Left lobe of liver (tissue), 2 donors: ENCODE measurements at places on chromosomes 3 and 15. TPM values are rescaled to one million over a fixed set of nuclear protein-coding genes. Genes with fewer than 3 reads are reported as not detected.

PLEKHO2 gene
- total RNA-seq = 4.3 TPM

ABHD17C gene
- 3.7 TPM for total RNA-seq

SGO1 gene
- 0.63 TPM for total RNA-seq

PLA2G4D gene
- total RNA-seq = not detected

ZMYND10 gene
- 1.7 TPM for total RNA-seq

ZNF385D gene
- 2.1 TPM for total RNA-seq

BHLHE40 gene
- 26.4 TPM for total RNA-seq

PARP6 gene
- 20.1 TPM for total RNA-seq

DNA sequence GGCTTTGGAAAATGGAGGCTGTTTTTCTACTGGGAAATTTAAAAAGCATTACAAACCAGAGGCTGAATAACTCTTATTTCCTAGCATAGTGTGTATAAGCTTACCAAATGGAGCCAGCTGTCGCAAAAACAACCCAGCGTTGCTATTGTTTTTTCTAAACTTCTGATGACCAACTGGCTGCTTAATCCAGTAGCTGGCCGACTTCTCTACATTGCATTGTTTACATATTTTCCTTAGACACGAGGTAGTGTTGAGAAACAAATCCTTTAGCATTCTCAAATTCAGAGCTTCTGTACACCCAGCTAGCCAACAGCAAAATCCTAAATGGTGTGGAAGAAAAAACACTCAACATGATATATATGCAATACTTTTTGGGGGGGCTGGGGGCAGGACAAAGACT is 161.0 kb upstream of the ADAMTS9 start:
- no peak for DNase-seq

DNA sequence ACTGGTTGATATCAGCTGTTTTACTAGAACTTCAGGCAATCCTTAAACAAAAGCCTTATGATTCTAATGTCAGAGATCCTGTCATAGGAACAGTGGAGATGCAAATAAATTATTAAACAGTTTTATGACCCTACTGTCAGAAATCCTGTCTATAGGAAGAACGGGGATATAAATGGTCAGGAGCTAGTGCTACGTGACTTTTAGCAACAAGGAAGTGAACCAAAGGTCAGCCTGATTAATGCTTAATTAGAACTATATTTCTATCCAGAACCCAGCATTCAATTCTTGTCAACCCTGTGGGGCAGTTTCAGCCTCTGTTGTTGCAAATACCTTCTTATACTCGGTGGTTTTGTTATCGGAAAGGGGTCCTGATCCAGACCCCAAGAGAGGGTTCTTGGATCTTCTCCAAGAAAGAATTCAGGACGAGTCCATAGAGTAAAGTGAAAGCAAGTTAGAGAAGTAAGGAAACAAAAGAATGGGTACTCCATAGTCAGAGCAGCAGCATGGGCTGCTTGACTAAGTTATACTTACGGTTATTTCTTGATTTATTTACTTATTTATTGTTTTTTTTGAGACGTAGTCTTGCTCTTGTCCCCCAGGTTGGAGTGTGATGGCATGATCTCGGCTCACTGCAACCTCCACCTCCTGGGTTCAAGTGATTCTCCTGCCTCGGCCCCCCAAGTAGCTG is 59.9 kb upstream of the RNU6-1 start:
- no peak for DNase-seq

- no peak for DNase-seq
These were observed 14.5 kb upstream of the ISLR start for GRCh38 chr15:74158855-74159650.

- DNase-seq = no peak
These were observed 1.3 kb downstream of the STAG1 start for GRCh38 chr3:136750897-136751315.

DNA sequence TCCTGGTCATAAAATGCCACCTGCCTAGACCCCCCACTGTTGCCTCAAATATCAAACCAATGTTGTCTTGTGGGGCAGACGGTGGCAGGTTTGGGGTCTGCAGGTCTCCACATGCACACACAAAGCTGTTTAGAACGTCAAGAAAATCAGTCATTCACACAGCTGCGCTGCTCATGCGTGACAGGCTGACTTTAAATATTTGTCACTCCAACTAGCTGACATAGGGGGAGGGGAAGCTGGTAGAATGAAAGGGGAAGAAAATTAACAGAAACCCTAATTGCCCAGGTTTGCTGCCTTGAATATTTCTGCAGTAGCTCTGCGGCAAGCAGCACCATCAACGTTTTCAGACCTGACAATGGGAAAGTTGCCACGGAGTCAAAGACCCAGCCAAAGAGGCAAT is 201.8 kb downstream of the ABHD5 start:
- no peak for DNase-seq

- DNase-seq = no peak
These were observed 105.7 kb downstream of the IGF1R start for GRCh38 chr15:98753726-98754656.

DNA sequence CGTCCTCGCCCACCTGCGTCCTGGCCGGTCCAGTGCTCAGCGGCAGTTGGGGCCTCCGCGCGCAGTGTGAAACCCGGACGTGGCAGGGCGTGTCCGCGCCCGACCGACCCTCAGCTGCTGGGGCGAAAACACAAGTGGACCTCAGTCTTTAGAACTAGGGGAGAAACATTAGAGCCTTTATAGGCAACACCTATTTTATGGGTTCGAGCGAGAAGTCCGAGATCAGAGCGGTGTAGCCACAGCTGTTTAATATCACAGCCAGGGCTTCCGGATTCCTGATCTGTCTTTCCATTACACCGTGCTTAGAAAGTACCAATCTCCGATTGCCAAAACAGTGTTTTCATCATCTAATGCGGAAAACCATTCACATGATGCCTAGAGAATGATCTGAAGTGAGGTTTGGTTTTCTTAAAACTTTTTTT is 506 bp downstream of the RAD51 start:
- DNase-seq = no peak

GRCh38 chr3:134463676-134464063 is 22.1 kb downstream of the ANAPC13 start:
- DNase-seq = no peak

DNA sequence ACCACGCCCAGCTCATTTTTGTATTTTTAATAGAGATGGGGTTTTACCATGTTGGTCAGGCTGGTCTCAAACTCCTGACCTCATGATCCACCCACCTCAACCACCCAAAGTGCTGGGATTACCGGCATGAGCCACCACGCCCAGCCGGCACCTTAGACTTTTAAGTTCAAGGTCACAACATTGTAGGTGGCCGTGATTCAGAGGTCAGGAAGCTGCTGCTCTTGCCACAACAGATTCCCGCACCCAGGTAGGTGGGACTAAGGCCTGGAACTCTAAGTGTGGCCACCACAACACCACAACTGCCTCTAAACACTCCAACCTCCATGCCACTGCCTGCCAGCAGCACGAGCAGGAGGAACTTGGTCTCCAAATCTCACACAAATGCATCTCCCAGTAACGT is 196.8 kb downstream of the STT3B start:
- no peak for DNase-seq

DNA sequence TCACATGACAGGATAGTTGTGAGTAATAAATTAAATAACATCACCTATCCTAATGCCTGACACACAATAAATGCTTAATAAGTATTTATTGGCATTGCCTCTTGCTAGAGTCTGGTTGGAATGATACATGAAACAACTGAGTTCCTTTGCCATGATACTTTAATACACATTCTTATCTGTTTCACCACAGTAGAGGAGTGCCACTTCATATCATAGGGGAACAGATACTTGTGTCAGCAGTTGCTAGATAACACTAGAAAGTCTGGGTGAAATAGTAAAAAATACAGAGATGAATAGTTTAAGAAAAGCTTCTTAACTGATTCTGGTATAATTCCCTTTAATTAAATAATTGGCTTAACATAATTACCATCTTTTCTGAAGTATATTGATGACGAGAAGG is 380.0 kb upstream of the GOLIM4 start:
- no peak for DNase-seq

- DNase-seq = no peak
These were observed 49.5 kb upstream of the HACD2 start for GRCh38 chr3:123634149-123635051.

DNA sequence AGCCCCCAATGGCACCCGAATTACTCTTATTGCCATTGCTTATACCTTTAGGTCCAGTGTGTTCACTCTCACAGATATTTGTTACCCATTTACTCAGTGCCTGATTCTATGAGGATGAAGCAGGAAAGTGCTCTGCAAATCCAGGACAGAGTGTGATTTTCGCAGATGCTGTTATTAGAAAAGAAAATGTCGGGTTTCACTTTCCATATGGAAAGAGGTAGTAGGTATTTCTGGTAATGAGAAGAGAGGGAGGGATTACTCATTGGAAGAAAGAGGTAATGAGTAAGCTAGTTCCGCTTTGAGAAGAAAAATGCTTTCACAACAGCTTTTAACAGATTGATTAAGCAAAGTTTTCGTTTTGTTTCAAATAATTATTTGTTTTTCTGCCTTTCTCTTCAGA is 336.3 kb upstream of the CFAP20DC start:
- no peak for DNase-seq

- no peak for DNase-seq
These were observed 37.1 kb downstream of the PHC3 start for GRCh38 chr3:170144437-170144843.

DNA sequence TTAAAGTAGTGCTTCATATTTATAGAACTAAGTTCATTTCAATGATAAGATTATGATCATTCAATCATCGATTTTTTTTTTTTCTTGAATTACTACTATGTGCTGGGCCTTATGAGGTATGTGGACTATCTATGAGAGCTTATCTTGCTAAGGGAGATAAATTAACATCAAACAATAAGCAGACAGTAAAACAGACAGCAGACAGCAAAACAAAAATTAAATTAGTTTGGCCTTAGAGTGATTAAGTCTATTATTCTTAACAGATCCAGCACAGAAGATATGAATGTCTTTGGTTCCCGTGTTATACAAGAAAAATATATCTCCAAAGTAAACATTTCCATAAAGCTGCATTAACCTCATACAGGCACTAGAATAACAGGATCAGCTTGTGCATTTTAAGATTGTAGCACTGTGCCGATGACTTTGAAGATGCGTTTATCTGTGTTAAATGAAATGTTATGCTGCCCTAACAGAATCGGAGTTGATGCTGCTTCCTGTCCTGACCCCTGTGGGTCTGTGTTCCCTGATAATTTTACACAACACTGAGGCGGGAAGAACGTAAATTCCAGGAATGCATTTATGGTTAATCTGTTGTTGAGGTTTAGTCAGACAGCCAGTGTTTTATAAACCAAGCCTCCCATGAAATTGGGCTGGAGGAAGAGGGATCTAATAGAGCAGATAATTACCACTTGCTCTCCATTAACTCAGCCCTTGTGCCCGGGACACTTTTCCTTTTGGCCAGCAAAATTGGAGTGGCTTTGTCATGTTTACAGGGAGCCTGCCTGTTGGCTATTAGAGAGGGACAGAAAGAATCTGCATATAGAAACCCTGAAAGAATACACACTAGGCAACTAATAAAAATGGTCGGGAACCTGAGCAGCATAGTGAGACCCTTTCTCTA is 80.8 kb downstream of the GHSR start:
- no peak for DNase-seq

- no peak for DNase-seq
These were observed 51.9 kb upstream of the GAP43 start for GRCh38 chr3:115571413-115571812.

DNA sequence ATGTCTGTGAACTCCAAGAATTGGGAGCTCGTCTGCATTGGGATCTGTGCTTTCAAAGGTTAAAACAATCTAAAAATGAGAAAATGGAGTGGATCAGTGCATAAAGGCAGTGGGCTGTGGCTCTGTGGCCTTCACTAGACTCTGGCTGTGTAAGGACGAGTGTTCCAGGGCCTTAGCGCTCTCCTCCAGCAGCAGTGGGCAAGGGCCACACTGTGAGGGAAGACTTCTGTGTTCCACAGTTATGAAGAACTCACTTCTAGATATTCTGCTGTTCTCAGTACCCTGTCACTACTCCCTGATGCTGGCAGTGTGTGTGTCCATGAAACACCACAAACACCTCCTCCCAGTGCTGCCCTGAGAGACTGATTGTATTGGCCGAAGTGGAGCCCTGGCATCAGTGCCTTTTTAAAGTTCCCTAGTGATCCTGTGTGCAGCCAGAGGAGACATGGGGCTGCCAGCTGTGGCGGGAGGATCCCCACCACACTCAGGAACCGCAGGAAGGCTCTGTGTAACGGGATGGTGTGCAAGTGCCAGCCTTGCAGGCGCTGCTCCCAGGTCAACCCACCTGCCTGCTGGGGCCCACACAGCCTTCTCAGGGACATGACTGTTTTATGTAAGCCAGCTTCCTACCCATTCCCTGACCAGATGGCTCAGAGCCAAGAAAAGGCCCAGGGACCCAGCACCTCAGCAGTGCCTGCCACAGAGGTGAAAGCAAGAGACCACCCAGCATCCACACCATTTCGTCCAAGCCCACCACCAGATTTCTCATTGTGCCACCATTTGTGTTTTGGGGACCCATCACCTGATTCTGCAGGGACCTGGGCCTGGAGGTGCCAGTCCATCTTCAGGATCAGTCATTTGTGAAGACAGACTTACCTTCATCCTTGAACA is 40.4 kb downstream of the ABTB1 start:
- DNase-seq = no peak

GRCh38 chr3:122921791-122922651 is 105.5 kb downstream of the SEMA5B start:
- DNase-seq = no peak

DNA sequence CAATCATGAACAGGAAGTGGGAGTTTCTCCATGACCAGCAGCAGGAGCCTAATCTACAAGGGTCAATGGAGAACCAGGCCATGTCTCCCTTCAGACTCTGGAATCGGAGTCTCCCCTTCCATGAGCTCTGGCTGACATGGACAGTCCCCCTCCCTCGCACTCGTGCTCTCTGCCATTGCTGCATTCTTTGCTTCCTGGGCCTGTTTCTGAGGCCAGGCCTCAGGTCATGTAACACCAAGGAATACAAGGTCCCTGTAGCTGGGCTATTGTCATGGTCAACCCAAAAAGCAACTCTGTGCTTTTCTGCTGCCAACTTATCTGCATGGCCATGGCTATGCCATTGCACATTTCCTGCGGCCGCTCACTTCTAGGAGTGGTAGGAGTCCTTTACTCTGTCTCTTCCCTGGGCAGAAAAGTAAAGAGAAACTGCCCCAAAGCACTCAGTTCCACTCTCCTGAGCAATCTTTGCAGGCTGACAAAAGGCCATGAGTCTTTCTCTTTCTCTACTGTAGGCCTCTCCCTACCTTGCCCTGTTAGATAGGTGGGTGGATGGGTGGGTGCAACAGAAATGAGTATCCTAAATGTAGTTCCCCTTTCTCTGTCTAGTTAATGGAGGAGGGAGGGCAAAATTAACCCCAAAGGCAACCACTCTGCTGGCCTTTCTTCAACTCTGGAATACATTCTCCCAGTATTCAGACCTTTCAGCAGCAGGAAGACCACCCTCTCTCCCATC is 40.8 kb upstream of the PROK2 start:
- no peak for DNase-seq

- DNase-seq = no peak
These were observed 411.6 kb downstream of the GBE1 start for GRCh38 chr3:81349816-81350340.

GRCh38 chr3:171260466-171260865 is 199.7 kb downstream of the TNIK start:
- DNase-seq = no peak
